ENCODE measurements at places on chromosomes 4 and X.
A peak's percentile ranks its signal among the peaks of the same experiment; 100 is the strongest.

DNA sequence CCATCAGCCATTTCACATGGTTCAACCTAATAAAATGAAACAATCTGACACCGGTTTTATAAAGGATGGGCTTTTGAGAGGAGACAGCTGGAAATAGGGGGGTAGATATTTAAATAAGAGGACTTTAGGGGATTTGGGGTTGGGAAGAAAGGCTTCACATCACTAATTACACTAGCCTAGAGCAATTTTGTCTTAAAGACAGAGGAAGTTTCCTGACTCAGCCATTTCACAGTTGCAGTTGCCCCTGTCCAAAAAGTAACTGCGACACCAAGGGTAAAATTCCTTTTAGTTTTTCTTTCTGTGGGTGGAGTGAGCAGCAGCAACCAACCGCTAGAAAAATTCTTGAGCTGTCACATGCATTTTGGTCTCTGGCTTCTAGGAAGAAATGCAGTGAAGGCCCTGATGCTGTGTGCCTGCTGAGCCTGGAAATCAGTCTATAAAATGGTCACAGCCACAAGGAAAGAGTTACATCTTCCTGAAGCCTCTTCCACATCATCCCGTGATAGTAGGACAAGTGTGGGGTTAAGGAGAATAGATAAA, 233.6 kb downstream of the ZNF674 start:
- no peak for DNase-seq

DNA sequence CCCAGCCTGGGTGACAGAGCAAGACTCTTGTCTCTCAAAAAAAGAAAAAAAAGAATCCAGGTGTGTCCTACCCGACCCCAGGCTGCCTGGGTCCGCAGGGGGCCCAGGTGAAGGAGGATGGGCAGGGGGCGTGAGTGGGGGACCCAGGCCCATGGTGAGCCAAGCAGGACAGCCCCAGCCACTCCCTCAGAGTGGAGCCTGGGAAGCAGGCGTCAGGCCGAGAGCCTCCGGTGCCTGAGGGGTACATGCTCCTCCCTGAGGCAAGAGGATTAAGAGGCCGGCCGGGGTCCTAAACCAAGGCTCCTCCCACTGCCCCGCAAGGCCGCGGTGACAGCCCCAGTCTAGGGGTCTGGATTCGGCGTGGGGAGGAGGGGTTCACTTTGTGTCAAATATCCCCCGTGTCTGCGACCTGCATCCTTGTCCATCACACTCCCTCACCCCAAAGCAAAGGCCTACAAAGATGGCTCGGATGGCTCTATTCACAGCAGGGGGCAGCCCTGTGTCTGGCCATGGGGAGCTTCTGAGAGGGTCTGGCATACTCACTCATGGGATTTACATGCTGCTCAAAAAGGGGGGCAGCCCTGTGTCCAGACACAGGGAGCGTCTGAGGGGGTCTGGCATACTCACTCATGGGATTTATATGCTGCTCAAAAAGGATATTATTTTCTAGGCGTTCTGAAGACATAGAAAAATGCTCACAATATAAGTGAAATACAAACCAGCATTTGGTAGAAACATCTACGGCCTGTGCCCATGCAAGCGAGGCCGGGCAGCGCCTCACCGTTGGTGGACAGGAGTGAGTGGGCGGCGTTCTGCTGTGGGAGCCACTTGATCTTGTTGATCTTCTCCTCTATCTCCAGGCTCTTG, 94.6 kb downstream of the PPP2R2C start:
- DNase-seq: no peak

- no peak for DNase-seq
These were observed 166.6 kb downstream of the SPRY1 start for GRCh38 chr4:123562994-123563750.

- no peak for DNase-seq
These were observed 28.9 kb downstream of the ARFIP1 start for GRCh38 chr4:152808670-152809069.

- DNase-seq: no peak
These were observed 849 bp downstream of the MID1 start for GRCh38 chrX:10619425-10620046.

GRCh38 chr4:86934147-86934770, 552 bp upstream of the AFF1 start:
- no peak for DNase-seq

GRCh38 chr4:183828839-183829238, 76.3 kb upstream of the STOX2 start:
- DNase-seq: no peak

GRCh38 chrX:38974542-38974941, 173.3 kb downstream of the MID1IP1 start:
- no peak for DNase-seq

- no peak for DNase-seq
These were observed 6.7 kb upstream of the PLAC8 start for GRCh38 chr4:83121246-83121645.

- DNase-seq: no peak
These were observed 152.6 kb upstream of the VEGFC start for GRCh38 chr4:176945334-176945733.

DNA sequence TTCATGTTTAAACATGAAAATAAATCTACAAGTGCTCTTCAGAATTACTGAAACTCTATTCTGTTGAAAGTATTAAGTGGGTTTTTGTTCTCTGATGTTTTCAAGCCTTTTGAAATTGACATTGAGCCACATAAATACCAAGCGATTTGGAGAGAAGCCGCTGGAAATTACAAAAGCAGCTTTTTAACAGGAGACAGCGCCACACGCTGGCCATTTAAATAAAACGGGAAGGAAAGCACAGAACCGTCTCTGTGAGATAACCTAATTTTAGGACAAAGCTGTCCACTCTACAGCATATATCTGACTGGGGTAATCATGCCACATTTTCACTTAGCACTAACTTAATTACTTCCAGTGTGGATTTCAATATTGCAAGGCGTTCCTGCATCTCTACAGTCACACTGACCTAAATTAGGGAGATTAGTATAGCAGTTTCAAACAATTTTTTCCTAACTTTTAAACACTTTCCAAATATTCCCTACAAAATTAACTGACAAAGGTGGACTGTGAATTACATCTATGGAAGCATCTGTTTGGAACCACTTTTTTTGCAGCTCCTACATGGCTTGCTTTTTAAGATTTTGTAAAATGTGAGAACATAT, 6.8 kb upstream of the ANOS1 start:
- no peak for DNase-seq

DNA sequence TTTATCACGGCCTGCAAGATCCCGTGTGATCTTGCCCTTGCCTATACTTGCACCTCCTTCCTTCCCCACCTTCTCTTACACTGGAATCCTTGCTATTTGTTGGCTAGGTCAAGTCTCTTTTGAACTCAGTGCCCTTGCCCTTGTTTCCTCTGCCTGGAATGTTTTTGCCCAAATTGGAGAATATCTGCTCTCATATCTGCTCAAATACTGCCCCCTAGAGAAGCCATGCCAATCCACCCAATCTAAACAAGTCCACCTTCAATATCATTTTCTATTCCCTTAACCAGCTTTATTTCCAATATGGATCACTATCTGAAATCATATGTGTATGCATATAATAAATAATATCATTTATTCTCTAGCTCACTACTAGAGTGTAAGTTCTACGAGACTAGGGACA, 1044.2 kb upstream of the FTHL17 start:
- DNase-seq: no peak

DNA sequence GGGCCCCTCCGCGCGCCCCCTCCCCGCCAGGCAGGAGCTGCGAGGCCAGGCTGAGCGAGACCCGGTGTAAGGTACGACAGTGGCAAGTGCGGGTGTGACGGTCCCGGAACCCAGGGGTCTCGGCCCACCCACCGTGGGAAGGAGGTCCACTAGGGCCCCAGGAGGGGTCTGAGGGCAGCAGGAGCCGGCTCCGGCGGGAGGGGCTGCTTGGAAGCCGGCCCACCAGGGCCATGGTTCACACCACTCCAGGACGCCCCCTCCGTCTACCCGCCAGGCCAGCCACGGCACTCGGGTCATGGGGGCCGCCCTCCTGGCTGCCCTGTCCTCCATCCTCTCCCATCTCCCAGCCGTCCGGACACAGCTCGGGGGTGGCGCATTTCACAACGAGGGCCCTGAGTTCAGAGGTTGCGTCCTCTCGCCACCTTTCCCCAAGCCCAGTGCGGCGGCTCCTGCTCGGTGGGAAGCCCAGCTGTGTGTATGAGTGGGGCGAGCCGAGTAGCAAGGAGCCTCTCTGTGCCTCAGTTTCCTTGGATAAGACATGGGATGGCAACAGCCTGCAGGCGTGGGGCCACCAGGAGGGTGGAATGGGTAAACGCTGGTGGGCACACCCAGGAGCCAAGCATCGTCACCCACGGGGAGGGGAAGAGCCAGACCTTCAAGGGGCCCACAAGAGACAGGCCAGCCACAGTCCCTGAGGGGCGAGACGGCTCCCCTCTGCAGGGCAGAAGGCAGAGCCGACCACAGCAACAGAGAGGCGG, 81.3 kb downstream of the FAM53A start:
- no peak for DNase-seq

- DNase-seq: no peak
These were observed 1039.9 kb downstream of the GLUD2 start for GRCh38 chrX:122087341-122087740.

DNA sequence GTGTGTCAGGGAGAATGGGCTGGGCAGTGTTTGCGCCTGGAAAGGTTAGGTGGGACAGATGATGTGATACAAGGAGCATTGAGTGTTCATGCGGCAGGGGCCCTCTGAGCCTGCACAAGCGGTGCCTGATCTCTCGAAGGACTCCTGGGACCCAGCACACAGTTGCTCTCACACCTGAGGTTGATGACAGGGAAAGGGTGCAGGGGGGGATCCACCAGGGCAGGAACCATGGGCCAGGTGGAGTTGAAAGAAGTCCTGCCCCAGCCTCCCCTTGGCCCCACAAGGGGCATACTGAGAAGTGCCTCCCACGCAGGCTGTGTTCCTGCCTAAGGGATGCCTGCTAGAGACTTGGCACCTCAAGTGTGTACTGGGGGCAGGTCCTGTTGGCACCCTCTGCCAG, 33.1 kb downstream of the TKTL1 start:
- DNase-seq: no peak

GRCh38 chr4:110589297-110589696, 33.6 kb downstream of the PITX2 start:
- no peak for DNase-seq

DNA sequence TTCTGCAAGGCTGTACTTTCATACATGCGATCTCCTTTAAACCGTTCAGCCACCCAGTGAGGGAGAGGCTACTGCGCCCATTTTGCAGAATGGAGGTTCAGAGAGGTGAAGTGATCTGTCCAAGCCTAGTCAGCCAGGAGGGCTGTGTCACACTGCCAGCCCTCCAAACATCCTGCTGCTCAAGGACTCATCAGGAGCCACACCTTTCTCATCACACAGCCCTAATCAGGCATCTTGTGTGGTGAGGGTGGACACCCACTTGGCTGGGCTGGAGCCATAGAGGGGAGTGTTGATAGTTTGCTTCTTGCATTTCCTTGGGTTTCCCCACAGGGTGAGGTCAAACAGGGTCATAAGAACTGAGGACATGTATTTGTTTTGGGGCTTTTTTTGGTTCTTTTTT, 5.4 kb upstream of the CXCR3 start:
- DNase-seq: no peak

DNA sequence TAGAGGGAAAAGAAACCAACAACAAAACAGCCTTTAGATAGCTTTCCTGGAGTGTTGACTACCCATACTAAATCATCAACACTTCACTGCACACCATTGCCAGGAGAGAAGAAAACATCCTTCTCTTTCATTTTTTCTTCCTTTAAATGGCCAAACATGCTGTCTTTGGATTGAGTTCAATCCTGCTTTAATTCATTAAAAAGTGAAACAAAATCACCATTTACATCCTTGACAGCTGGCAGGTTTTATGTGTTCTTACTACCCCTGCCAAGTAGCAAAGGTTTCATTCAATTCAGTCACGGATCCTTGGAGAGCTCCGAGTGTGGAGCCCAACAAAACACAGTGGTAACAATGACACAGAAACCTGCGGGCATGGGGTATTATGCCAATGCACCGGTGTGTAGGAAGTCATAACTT, 568.3 kb downstream of the ANKRD50 start:
- no peak for DNase-seq

- no peak for DNase-seq
These were observed 60.5 kb upstream of the ADAMTS3 start for GRCh38 chr4:72629540-72629939.

DNA sequence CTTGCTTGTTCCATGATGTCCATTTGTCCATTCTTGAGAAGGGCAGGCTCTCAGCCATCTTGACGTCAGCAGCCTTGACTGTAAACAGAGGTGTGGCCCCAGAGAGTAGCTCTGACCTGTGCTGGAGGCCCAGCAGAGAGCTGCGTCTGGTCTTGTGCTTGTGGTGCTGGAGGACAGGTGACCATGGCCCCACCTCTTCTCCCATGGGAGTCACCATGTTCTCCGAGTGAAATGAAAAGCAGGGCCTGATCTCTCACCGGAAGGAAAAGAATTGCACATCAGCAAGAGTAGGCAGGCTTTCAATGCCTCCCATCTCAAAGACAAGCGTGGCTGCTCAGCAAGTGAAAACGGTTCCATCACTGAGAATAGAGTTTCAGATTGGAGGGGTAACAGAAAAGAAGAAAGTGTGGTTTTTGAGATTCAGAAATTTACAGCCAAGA, 11.5 kb downstream of the PARM1 start:
- no peak for DNase-seq

- no peak for DNase-seq
These were observed 11.5 kb downstream of the SMAD1 start for GRCh38 chr4:145493166-145493565.

- DNase-seq: no peak
These were observed 737.7 kb downstream of the NLGN4X start for GRCh38 chrX:5490786-5491563.

DNA sequence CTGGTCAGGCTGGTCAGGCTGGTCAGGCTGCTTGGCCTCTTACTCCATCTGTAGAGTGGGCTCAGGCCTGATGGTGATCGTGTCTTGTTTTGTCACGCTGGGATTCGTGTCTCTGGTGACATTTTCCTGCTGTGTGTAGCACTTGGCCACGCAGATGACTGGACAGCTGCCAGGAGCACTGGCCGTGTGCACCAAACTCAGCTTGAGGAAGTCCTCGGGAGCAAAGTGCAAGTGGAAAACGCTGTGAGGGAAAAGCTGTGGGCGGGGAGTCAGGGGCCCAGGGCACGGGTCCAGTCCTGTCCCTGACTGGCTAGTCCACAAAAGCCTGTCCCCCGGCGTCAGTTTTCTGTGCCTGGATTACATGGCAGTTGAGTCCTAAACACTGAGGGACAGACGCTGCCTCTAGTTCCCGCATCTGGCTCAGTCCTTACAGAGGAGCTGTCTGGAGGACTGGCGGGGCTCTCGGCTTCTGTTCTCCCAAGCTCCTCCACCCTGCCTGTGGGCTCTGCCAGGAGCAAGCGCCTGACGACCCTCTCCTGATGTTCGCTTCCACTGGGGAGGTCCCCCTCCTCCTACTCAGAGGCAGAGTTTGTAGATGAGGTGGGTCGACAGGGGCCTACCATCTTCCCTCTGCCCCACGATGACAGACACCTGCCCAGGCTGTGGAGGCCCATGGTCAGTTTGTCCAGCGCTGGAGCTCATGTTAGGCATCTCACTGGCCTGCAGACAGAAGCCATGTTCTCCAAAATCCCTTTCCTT, 35.9 kb upstream of the GRPEL1 start:
- DNase-seq: no peak

DNA sequence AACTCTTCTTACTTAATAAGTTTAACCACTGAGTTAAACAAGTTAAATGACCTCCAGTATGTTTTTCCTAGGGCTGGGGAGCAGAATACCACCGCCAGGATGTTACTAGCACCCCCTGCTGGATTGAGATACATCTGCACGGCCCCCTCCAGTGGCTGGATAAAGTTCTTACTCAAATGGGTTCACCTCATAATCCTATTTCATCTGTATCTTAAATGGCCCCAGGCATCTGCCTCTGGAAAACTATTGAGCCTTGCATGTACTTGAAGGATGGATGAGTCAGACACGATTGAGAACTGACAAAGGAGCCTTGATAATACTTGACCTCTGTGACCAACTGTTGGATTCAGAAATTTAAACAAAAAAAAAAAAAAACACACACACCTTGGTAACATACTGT, 61.5 kb upstream of the MMAA start:
- DNase-seq: peak; percentile 35
